8988T (cell line): ENCODE measurements at places on chromosomes 4 and X.

DNA sequence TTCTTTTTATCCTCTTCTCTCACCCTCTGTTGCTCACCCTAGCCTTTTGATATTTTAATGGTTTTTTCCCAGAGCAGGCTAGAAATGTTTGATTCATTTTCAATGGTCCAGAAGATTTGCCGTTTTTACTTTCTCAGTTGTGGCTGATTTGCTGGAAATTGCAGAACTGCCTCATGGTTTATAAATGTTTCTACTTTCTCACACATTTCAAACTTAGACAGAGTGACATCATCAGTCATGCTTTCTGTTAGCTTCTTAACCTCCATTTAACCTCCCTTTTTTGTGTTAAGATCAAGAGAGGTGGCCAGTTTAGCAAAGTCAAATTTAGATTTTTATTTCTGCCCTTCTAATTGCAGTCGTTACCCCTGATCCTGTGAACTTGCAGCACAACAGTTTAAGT is 8.7 kb downstream of the RXFP1 start:
- no peak for DNase-seq

DNA sequence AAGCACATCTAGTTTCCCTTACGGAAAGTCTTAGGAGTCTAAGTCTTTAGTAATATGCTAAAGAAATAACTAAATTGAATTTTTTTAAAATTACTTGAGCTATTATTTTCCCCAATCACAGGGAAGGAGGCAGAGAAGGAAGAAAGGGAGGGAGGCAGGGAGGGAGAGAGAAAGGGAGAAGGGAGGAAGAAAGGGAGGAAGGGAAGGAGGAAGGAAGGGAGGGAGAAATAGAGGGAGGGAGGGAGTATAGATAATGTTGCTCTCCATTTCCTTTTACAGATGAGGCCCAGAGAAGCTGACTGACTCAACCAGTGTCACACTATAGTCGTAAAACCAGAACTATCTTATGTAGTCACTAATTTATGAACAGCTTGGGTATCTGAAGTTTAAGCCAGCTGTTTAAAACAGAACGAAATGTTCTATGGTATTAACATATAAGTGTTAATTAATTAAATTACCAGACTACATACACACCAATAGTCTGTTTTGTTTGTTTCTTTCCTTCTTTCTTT is 14.6 kb downstream of the SH3RF1 start:
- no peak for DNase-seq

DNA sequence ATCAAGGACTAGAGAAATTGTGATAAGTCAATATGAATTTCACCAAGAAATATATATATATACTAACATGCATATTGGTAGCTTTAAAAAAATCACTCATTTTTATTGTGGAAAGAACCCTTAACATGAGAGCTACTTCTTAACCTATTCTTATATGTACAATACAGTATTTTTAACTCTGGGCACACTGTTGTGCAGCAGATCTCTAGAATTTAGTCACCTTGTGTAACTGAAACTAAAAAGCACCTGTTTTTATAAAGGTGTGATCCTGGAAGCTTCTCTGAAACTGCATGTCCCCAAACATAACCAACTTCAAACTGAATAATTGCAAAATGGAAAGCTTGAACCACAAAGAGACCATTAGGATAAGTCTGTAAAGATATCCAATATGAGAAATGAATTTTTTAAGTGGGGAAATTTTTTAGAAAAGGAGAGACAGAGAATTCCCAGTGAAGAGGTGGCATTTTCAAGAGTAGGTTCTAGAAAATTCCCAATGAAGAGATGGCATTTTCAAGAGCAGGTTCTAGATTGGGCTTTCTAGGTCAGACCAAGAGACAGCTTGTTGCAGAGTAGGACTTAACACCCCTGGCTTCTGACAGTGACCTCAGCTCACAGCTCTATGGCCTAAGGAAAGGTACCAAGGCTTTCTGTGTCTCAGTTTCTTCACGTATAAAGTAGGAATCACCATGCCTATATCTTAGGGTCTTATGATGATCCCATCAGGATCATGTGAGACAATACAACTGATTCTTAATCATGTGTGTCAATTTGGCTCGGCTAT is 22.0 kb upstream of the PPARGC1A start:
- DNase-seq: no peak

GRCh38 chrX:150558424-150558823 is 10.0 kb upstream of the MTM1 start:
- no peak for DNase-seq

DNA sequence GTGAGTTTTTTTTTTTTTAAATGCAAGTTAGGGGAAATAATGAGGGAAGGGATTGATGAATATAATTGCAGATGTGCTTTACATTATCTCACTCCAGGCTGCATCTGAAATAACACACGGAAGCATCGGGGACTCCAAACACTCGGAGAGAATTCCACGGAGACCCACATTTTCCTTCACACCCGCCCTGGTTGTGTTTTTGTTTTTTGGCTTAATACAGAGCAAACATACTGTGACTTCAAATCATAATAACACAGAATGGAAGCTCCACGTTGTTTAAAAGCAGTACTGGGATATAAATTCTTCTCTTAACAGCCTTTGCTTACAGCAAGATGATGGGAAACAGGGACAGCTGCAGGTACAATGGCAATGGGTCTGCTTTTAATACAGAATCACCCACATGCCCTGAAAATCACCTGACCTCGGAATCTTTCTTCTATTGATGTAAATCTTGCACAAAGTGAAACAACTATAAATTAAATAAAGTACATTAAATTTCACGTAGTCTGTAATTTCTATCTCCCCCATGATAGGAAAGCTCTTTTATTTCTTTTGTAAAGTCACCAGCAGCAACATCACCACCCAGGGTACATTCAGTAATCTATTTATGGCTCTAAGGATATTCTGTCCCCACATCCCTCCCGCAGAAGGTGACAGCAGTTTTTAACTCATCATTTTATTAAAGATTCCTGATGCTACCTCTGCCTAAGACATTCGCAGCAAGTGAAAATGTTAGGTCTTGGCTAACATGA is 119.3 kb downstream of the ZNF827 start:
- no peak for DNase-seq
